NCI-H1417 treated with DMSO at 0.1 percent for 48 hours (cell line): ENCODE measurements at places on chromosomes 1 and 21.

DNA sequence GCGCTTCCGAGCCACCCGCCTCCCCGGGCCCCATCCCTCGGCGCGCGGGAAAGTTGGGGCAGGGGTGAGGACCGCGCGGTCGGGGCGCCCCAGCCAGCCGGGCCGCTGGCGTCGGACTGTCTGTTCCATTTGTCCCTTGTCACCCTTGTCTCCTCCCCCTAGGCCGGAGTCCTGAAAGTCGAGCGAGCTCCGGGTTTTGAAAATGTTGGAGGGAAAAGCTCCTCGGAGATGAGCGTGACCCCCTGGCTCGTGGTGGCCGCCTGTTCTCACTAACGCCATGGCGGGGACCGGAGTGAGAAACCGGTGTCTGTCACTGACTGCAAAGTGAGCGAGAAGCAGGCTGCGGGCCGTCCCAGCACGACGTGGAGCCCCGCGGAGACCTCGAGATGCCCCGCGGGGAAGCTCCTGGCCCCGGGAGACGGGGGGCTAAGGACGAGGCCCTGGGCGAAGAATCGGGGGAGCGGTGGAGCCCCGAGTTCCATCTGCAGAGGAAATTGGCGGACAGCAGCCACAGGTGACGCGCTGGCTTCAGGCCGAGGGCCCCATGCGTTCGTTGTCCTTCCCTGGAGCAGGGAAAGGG is 491 bp downstream of the PER3 start:
- no peak for DNase-seq

DNA sequence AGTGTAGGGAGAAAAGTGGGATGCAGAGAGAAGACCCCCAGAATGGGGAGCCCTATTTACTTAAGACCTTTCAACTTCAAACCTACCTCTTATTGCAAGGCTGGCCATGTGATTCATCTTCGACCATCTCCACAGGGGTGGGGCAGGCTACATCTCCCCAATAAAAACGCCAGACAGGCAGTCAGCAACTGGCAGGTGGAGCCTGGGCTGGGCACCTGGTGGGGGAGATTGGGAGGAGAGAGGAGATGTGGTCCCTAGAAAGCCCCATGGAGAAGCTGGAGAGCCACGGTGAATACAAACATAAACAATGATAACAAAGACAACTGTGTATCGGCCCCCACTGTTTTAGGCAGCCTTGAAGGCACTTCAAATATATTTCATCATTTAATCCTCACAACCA is 336.7 kb upstream of the PROX1 start:
- no peak for DNase-seq

DNA sequence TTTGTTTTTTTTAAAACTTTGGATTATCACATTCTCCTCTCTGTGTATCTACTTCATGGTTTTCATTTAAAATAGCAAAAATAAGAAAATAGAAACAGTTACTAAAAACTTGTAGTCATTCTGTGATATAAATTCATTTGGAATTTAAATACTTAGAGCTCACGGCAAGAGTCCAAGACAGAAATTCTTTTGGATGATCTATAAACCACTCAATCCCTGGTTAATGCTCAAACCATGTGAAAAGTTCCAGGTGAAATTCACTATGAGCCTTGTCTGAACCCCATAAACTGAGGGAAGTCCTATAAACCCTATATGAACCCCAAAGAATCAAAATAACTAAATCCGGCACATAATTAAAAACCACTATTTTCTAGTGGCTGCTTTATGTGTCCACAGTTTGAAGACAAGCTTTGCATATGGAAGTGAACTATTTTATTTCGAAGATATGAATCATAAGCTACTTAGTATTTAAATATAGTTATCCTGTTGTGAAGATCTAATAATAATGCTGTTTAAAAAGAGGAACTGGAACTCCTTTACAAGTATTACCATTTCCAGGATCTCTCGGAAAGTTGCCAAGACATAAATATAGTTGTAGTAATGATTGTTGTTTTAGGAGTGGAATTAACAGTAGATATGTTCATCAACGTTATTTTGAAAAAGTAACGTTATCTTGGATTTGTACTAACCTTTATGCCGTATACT is 163.5 kb downstream of the NFIA start:
- no peak for DNase-seq

DNA sequence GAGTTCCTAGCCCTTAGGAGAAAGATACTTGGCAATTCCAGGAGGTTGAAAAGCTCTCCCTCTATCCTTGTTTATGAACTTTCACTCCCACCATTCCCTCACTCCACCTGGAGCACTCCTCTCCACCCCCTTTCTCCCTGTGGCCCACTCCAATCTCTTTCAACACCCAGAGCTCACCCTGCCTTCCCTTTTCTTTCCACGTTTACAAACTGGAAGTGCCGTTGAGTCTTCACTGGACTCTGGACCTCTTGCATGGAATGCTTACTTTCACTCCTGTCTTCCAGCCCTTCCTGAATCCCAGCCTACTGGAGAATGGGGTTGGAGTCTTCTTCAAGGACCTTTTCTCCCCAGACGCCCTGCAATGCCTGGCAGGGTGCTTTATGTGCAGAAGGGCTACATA is 198.5 kb downstream of the RHOU start:
- DNase-seq, result no peak

- DNase-seq, result no peak
These were observed 7.0 kb downstream of the KRTAP10-8 start for GRCh38 chr21:44618909-44619308.

- DNase-seq, result no peak
These were observed 8.7 kb downstream of the WNT3A start for GRCh38 chr1:228015276-228016180.

GRCh38 chr1:21302747-21303715 is 12.8 kb upstream of the ECE1 start:
- no peak for DNase-seq

DNA sequence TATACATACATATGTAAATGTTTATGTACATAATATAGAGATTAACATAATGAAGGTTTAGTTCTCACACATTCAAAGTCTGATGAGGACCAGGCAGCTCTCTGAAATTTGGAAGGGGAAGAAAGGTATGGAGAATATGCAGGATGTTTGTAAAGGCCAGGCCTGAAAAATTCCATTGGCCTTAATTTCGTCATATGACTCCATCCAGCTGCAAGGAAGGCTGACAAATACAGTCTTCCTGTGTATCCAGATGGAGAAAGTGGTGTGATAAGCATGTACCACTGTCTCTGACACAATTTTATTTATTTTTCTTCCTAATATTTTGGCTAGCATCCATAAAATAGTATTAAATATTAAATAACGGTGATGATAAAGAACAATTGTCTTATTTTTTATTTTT is 6.3 kb upstream of the SGIP1 start:
- DNase-seq, result no peak

DNA sequence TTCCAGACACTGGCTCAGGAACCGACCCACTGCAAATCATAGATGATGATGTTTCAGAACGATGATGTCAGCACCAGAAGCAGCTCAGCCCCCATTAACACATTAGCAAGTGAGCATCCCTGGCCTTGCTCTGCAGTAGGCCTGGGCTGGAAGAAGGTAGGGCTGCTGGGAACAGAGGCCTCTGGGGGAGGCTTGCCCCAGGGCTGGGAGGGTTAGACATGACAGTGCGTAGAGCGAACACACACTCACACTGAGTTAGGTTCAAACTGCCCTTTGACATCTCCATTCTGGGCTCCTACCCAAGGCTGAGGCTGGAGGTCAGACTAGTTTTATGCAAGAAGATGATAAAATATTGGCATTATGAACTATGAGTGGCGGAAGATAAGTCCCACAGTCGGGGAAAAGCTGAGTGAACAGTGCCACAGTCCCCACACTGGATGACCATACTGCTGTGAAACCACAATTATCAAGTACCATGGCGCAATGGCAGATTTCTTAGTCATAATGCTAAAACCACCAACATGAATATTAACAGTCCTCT is 91.1 kb downstream of the DMRTB1 start:
- DNase-seq, result no peak

- DNase-seq, result no peak
These were observed 53.8 kb upstream of the LYPLAL1 start for GRCh38 chr1:219119839-219120238.

GRCh38 chr1:199546323-199546722 is 481.2 kb upstream of the NR5A2 start:
- no peak for DNase-seq

GRCh38 chr1:239997160-239997514 is 94.5 kb upstream of the FMN2 start:
- DNase-seq, result no peak

DNA sequence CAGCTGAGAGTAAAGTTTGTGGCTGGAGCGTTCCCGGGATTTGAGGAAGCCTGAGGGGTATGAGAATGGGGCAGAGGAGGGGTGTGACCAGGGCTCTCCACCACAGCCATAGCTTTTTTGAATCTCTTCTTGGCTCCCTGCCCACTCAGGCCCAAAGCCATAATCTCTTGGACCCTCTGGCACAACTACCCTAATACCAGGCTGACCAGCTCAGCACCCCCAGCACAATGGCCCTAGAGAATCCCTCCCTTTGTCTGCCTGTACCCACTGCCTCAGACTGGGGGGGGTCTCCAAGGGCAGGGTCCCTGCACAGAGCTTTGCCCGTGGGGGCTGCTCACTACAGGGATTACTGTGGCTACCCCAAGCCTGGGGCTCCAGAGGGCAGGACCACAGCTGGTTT is 7.5 kb downstream of the DENND4B start:
- DNase-seq, result no peak

GRCh38 chr1:66247415-66248208 is 286.3 kb upstream of the SGIP1 start:
- no peak for DNase-seq

DNA sequence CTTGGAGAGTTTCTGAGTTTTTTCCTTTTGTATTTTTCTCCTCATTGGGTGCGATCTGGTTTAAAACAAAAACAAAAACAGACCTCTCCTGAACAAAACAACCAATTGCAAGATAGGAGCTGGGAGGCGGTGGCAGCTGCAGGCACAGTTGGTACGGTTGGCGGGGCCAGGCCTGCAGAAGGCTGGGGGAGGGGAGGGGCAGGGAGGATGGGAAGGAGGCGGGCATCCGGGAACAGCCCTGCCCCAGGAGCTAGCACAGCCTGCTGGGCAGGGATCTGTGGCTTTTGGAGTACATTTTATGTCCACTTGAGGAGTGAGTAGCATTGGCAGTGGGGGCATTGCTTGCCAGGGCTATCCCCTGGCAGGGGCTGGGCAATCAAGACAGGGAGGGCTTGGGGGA is 5.2 kb downstream of the CAPN9 start:
- DNase-seq, result peak; percentile 77

GRCh38 chr1:243471754-243472745 is 216.2 kb downstream of the SDCCAG8 start:
- DNase-seq, result no peak

GRCh38 chr1:94027721-94028515 is 93.0 kb downstream of the ABCA4 start:
- DNase-seq, result no peak

DNA sequence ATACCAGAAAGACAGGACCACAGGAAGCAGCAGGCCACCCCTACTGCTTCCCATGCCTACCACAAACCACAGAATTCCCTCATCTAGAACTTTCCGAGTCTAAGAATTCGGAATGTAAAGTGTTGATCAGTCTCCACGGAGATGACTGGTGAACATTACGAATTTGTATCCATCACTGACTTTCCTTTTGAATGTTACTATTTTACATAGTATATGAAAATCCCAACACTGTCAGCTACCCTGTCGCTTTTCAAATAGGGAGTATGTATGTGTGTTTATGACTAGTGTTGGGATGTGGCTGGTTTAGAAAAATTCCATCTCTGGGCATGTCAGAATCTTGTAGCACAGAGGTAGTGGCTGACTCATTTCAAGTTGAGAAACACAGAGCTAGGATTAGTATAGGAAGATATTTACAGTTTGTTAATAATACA is 118.2 kb downstream of the COQ8A start:
- no peak for DNase-seq

DNA sequence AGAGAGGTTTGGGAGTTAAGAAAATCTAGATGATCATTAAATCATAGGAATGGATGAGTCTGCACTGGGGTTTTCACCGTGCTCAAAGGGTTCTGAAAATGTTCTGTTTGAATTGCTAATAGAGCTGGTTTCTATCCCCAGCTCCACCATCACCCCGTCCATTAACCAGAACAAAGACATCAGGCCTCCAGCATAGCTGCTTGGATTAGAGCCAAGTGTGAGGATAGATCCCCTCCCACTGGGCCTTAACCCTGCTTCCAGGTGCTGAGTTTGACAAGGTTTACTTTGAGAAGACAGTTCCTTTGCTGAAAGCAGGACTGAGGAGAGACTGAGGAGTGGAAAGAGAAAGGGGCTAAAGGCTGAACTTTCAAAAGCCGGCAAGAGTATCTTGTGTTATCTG is 48.3 kb downstream of the MPZL1 start:
- DNase-seq, result no peak

DNA sequence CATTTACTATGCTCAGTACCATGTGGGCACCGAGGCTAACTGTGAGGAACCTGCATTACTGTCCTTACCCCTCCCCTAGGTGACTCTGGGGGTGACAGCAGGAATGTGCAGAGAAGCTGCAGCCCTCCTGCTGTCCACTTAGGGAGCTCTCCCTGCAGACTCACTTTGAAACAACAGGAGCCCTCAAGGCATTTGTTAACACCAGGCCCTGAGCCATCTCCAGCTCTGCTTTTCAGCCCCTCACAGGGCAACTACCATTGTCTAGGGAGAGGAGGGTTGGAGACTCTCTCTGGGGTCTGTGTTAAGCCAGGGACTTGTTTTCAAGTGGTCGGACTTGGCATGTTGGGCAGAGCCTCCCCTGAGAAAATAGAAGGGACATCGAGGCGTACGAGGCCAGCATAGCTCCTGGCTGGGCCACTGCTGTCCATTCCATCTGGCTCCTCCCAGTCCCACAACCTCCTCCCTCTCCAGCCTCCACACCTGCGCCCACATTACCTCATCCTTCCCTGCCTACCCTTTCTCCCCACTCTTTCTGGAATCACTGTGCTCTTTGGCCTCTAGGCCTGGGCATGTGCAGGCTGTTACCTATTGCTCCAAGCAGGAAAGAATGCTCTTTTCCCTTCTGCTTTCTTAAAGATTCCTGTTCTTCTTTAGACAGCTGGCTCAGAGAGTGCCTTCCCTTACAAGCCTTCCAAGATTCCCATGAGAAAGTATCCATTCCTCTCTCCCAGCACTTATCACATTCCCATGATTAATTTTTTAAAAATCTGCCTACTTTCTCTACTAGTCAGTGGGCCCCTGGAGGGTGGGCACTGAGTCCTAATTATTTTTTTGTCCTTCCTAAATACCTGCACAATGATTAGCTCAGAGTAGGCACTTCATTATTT is 102.7 kb upstream of the GCLM start:
- no peak for DNase-seq

- DNase-seq, result no peak
These were observed 235.5 kb upstream of the SGIP1 start for GRCh38 chr1:66298464-66298863.

DNA sequence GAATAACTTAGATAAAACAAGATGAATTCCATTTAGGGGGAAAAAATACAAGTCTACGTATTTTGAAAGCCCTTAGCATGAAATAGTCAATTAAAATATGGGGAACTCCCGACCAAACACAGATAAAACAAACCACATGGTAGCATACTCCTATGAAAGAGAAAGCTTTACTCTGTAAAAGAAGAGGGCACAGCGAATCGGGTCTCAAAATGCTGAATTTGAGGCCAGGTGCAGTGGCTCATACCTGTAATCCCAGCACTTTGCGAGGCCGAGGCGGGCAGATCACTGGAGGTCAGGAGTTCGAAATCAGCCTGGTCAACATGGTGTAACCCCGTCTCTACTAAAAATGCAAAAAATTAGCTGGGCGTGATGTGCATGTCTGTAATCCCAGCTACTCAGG is 116.9 kb upstream of the TIAM1 start:
- no peak for DNase-seq
